ENCODE measurements at places on chromosomes 7 and 10.

DNA sequence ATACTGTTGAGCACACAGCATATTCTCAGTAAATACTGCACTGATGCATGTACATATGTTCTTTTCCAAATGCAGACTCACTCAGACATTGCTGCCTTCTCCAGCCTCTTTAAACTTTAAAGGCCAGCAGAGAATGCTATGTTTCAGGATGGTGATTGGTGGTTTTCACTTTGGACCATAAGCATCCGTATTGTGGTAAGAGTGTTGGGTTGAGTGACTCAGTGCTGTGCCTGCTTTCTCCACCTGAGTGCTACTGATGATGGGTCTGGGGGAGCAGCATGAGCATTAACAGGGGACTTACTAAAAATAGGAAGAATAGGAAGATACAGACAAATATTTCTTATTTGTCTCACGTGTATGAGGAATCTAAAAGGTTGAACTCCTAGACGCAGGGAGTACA is 56.3 kb upstream of the ZNF92 start:
- DNase-seq = no peak

GRCh38 chr7:105779856-105780780 is 96.3 kb downstream of the ATXN7L1 start:
- no peak for DNase-seq

GRCh38 chr7:101728128-101728527 is 89.3 kb upstream of the CUX1 start:
- DNase-seq = no peak

- peak; percentile 62 for DNase-seq
These were observed 355.3 kb upstream of the GALNT17 start for GRCh38 chr7:70776627-70777101.
